ENCODE measurements at places on chromosomes 2 and 18.
A peak's percentile ranks its signal among the peaks of the same experiment; 100 is the strongest.

DNA sequence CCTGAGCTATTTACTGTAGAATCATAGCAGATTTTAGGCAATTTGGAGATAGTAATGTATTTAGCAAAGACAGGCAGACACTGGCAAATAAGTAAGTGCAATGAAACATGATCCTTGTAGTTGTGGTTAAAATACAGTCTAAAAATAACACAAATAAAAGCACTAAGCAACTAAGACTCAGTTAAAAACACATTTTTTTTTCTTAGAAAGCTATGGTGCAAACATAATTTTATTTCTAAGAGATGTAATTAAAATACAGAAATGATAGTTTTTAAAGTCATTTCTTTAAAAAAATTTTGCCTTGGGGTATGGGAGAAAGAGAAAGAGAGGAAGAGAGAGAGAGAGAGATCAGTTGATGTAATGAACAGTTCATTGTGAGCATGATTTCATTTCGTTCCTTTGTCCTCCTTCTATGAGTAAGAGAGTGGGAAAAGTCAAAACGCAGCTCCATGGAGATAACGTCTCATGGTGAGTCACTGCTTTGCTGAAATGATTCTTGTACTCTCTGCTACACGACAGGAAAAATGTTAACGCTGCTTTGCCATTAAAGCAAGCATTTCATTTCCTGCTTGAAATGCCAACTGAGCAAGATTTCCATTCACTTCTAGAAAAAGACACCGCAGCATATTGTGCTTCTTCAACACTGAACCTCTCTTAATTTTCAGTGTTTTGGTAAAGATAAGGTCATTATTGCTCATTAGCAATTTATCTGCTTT is 61.3 kb upstream of the PGAP1 start:
- DNase-seq: no peak

GRCh38 chr2:156537141-156537540 is 101.0 kb downstream of the GPD2 start:
- no peak for DNase-seq

DNA sequence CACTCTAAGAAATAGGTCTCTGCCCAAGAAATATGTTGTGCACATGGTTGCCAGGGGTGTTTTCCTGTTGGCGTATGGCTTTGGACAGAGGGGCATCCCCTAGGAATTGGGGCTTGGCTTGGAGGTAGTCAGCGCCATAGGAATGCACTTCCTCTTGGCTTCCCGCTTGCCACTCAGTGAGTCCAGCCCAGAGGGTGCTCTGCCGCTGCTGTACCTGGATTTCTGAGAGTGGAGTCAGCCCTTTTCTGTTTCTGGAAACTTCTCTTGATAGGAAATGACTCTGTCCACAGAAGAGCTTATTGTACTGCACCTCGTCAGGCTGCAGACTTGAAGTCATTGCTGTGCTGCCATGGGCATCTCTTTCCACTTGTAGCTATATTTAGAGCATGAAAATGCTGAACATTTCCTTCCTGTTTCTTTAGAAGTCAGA is 116.7 kb upstream of the MGAT5 start:
- no peak for DNase-seq

DNA sequence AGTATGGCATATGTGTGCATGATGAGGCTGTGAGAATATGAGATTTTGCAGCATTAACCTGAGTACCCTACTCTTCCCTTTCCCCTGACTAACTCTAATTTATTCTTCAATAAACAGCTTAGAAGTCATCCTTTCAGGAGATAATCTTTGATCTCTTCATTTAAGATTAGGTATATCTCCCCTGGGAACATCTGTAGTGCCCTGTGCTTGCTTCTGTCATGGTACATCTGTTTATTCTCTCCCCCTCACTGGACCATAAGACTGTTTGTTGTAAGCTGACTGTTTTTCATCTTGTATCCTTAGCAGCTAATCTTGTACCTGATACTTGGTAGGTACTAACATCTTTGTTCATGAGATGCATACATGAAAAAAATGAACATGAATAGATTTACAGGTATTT is 83.1 kb downstream of the MBD5 start:
- DNase-seq: no peak

DNA sequence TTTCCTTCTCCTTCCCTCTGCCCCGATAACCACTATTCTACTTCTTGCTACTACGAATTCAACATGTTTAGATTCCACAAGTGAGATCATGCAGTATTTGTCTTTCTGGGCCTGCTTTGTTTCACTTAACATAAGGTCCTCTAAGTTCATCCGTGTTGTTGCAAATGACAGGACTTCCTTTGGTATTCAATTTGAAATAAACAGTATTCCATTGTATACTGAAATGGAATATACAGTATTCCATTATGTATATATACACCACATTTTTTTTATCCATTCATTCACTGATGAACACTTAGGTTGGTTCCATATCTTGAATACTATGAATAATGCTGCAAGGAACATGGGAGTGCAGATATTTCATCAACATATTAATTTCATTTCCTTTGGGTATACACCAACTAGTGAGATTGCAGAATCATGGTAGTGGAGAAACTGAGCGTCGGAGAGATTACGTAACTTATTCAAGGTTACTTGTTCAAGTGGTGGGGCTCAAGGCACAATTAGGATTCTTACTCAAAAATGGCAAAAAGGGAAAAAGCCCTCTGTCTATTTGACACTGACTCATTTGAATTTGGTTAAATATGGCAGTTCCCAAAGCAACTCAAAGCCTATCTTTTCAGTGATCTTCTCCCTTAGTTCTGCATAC is 85.1 kb downstream of the CHN1 start:
- no peak for DNase-seq

- DNase-seq: no peak
These were observed 104.2 kb downstream of the TGIF1 start for GRCh38 chr18:3554091-3554601.

DNA sequence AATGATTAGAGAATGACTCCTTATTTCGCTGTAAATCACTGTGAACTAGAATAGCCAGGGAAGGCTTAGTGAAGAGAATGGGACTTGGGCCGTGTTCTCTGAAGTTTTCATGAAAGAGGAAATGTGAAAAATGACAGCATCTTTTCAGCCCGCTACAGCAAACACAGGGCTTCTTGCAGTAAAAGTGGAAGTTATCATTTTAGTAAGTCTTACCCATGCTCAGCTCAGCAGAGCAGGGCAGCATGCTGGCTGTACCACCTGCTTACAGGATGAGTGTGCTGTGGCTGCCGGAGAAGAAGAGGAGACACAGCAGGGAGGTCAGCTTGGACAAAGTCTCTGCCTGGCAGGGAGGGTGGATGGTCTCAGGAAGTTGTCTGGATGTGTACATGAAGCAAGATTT is 300.7 kb upstream of the DLGAP1 start:
- no peak for DNase-seq

DNA sequence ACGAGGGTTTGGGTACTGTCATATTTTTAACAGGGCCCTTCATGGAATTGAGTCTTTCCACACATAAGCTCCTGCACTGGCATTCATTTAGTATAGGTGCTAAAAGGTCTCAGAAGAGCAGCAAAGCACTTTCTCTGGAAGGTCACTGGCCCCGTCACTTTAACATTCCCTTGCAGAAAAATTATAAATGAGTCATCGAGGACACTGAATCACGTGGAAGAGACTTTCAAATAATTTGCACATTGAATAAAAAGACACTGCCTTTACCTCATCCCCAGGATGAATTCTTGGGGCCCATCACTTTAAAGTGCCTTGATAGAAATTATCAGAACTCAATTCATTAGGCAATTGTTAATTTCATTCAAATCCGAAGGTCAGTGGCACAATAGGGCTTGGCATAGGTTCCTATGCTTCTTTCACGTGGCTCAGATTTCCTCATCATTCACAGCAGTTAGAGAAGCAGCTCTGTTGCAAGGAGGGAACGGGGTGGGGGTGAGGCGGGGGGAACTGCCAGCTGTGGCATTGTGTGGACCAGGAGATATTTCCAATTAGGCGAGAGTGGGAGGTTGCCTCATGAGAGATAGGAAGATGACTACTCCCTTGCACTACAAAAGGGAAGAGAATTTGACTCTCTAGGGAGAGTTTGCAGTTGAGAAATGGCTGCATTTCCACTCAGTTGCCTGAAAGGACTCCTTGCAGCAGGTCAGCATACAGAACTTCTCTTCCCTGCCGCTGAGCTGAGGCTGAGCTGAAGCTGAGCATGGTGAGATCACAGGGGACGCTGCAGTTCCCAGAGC is 86.3 kb upstream of the NPAS2 start:
- peak; percentile 91 for DNase-seq

GRCh38 chr18:38572554-38573111 is 1007.0 kb upstream of the CELF4 start:
- DNase-seq: no peak

- no peak for DNase-seq
These were observed 47.1 kb downstream of the DDX1 start for GRCh38 chr2:15638720-15639119.

DNA sequence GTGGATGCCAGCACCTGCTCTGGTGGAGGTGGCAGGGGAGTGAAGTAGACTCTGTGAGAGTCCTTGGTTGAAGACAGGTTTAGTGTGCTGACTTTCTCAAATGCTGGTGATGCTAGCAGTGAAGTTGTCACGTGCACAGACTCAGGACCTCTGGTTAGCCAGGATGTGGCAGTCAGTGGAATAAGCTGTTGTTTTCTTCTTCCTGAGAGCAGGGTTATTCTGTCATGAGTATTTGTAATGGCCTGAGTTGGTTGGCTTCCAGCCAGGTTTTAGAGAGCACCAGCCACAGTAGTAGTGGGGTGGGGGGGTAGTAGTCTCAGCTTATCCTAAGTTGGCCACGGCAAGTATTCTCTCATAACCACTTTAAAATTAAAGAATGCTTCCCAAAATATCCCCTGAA is 238.5 kb upstream of the FBXO11 start:
- DNase-seq: no peak

DNA sequence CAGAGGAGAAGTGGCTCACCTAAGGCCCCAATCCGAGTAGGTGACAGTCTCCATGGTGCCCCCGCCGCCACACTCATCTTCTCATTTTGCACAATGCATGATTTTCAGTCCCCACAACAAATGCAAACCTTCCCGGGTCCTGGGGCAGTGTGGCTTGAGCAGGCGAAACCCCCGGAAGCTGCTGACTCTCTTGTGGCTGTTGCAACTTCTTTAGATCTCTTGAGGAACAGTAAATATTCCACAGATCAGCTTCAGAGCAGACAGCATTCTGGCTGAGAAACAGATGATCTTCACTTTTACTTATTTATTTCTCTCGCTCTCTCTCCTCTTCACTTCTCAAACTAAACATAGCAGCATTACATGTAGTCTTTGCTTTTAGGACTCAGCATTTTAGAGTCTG is 51.9 kb downstream of the ASAP2 start:
- DNase-seq: no peak

DNA sequence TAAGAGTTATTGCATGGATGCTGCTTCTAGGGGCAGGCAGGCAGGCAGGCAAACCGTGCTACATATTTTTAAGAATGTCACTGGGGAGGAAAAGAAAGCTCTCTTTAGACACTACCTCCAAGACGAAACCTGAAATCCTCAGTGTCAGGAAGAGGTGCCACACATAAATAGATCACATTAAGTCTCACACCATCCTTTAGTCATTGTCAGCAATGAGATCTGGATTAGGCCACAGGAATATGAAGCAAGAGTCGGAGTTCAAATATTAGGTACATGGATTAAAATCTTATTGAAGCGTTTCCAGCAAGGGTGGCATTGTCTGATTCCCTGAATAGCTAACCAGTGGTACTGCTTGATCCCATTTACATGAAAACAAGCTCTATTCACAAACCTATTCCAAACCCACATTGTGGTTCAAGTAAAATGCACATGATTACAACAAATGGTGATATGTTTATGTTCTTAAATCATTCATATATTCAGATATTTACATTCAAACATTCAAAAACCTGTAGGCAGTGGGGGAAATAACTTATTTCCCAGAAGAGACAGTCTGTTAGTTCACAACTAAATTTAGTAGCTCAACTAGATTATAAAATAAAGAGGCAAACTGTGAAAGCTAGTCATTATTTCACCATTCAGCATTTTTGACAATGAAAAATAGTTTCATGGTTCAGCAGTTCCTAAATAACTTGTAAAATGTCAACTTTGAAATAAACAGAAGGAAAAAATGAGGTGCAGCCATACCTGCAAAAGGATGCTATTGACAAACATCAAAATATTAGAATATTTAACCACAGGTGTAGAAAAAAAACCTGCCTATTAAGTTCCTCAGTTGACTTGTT is 195.4 kb upstream of the SIX3 start:
- DNase-seq: no peak

DNA sequence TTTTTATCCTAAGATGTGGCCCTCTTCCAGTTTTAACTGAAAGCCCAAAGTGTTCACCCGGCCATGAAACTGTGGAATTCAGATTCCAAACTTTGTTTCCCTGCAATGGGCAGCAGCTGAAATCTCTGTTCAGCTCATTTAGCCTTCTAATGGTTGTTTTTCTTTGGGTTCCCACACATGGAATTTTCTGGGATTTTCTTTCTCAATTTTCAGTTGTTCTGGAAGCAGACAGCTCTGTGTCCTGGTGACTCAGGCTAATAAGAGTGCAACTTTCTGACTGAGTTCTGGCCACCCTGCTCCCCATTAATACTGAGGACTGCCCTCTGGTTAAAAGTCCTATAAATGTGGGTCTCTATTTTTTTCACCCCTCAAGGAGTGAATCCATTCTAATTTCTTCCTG is 78.5 kb downstream of the PMS1 start:
- DNase-seq: no peak

DNA sequence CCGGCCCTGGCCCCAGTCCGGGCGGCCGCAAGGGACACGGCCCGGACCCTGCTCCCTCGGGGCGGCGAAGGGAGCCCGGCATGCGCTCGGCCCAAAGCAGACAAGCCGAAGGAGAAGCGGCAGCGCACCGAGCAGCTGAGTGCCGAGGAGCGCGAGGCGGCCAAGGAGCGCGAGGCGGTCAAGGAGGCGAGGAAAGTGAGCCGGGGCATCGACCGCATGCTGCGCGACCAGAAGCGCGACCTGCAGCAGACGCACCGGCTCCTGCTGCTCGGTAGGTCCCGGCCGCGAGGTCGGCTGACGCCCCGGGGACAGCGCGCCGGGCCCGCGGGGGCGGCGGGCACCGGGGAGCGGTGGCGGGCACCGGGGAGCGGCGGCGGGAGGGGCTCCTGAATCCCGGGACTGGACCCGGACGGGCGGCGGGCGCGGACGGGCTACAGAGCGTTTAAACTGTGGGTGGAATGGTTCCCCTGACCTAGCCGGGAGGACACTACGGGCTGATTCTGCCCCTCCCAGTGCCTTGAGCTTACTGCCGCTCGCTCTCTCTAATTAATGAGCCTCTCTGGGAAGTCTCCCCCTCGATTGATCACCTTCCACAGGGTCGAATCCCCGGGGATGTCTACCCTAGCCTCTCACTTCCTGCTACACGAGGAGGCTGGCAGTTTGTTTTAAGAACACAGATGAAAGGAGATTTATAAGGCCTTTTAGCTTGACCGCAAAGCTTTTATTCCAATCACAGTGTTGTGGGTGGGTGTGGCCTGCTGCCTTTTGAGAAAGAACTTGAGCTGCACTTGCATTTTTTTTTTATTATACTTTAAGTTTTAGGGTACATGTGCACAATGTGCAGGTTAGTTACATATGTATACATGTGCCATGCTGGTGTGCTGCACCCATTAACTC is 853 bp downstream of the GNAL start:
- DNase-seq: peak; percentile 87
